ENCODE measurements at places on chromosomes 2 and 18.

GRCh38 chr2:86441882-86442641, 891 bp downstream of the KDM3A start:
- no peak for DNase-seq

DNA sequence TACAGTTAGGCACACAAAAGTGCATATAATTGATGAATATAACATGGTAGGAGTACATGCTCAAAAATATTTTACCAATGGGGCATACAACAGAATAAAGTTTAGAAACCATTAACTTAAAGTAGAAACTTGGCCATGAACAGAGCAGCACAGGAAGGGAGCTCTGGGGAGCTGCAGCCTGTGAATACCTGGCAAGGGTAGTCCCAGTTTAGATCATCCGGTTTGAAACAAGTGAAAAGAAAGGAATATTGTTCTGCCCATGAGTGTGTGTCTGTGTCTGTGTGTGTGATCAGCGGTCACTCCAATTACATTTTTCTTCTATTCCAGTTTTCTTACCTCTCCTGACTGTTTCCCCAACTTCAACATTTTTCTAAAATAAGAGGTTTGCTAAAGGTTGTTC, 233.0 kb downstream of the ALK start:
- no peak for DNase-seq

DNA sequence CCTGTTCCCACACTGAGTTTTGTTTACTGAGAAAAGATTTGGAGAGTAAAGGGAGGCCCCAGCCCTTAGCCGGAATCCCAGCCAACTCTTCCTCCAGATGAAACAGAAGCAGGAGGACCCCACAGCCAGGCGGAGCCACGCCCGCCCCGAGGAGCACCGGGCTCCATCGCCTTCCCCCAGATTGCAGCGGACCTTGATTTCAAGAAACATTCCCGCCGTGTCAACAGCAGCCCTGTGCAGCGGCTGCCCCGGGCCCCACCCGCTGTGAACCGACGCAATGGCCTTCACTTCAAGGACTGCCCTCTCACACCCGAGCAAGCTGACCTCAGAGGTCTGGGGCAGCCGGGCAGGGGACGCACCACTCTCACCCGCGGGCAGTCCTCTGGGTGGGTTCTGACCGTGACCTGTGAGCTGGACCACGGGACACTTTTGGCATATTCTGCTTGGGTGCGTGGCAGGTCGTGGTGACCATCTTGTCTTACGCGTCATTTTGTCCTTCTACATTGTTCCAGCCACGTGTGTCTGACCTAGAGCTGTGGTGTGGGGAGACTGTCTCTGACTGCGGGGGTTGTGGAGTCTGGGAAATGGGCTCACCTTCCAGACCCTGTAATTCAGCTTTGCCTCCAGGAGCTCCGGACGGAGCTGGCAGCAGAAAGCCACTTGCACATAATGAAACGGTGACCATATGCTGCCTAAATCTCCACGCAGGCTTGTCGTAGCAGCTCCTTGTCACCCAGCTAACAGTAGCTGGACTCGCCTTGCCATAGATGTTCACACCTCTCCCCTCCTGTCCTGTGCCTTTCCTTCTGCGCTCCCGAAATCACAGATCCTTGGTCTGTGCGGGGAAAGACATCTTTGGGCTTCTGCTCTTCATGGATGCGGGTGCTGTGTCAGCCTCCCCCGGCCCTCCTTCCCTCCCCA, 32.0 kb upstream of the INHBB start:
- DNase-seq, result no peak

DNA sequence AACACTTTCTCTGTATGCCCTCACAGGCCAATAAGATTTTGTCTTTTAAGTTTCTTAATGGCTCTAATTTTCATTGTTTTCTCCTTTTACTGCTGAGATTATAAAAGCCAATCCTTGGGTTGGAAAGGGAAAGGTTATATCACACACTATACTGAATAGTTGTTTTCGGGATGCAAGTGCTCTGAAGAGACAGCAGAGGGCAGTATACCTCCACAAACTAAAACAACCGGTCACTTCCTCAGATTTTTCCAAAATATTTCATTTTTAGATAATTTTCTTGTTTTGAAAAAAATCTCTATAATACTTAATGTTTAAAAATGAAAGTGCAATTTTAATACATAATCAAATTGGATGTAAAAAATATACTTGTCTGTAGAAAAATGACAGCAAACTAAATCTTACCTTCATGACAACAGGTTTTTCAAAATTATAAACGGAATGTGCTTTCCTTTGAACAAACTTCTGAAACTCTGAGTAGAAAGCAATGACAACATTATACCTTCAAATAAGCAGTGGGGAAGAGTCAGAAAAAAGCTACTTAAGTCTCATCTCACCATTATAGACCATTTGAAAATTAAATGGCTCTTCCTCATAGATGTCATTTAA, 82.7 kb downstream of the ORC4 start:
- no peak for DNase-seq

DNA sequence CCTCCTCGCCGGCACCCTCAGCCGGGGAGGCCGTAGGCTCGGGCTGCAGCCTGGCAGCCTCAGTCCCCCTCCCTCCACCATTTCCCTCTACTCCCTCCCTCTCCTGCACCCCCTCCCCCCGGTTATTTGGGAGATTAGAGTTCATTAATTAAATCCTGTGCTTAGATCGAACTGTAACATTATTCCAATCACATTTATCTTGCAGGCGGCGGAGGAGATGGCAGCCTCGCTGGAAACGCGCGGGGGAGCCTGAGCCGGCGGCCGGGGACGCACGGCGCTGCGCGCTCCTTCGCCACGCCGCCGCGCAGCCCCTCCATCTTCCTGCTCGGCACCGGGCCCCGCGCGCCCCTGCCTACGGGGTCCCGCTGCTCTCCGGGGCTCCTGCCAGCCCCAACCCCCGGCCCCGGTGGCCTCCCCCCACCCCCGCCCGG, at the start of gene ST8SIA3:
Gene ST8SIA3, plus strand, starts transcription at position 287 of the 431 bp plus-strand sequence. CDS start 290 bp downstream, outside the sequence.
- DNase-seq, result no peak

DNA sequence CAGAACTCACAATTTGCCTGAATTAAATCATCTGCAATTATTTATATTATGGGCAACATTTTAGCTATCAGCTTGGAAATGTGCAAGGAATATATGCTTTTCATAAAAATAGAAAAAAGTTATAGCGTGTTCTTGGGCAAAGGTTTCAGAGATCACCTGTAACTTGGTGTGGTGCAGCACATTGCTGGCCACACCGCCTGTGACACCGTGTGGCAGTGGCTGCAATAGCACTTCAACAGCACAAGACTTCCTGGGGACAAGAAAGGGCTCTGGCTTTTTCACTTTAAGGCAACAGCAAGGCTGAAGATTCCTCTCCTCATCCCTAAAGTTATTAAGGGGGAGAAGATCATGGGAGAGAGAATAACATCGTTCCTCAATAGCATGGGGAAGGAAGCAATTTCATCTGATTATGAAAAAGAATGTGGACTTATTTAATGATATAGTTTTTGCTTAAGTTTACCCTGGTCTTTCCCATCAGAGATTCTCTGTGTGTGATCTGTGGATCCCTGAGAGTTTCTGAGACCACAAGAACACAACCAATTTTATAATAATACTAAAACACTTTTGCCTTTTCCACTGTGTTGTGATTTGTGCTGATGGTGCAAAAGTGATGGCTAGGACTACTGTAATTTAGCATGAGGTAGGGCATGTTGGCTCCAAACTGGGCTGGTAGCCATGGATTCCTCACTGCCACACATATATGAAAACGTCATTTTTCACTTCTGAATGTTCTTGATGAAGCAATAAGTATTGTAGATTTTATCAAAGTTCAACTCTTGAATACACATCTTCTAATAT, 15.0 kb upstream of the SERPINB3 start:
- DNase-seq, result no peak

- peak; percentile 9 for DNase-seq
These were observed 266.5 kb downstream of the HRH4 start for GRCh38 chr18:24726727-24727492.

DNA sequence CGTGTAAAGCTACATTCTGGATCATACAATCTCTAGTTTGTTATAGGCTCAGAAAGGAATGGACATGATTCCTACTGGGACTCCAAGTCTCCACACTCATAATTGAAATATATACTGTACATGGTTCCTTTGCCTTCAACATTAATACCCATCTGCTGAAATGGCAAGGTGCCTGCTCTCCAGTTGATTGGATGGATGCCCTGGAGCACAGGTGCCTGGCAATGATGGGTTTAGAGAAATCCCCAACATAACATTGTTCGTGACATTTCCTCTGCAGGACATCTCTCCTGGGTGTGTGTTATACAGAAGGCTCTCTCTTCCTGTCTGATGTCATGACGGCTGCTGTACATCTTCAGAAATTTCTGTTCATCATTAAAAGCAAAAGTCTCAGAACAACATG, 449.7 kb upstream of the CWC22 start:
- DNase-seq, result no peak

GRCh38 chr2:69453475-69454129, 16.4 kb upstream of the NFU1 start:
- no peak for DNase-seq

GRCh38 chr18:48940854-48941611, 9.7 kb downstream of the SMAD7 start:
- no peak for DNase-seq

DNA sequence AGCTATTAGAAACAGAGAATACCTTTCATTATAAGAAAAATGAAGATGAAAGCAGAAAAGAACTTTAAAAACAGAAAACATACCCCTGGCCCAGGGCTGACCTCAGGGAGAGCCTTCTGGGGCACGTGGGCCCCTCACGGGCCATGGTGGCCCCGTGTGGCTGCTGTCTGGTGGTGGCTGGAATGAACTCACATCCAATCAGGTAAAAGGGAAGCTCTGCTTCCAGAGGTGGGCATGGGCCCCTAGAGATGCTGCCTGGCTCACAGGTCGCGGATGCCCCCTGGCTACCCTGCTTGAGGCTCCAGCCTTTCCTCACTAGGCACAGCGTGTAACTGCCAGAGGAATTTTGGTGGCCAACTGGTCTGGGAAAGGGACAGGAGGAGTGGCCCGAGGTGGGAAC, 16.6 kb downstream of the SNORC start:
- DNase-seq, result no peak

GRCh38 chr2:1647417-1648240, 96.7 kb downstream of the PXDN start:
- no peak for DNase-seq

- DNase-seq, result no peak
These were observed 324.9 kb upstream of the SOX11 start for GRCh38 chr2:5367321-5367720.

- DNase-seq, result no peak
These were observed 270.2 kb downstream of the LOXHD1 start for GRCh38 chr18:46386788-46387187.

DNA sequence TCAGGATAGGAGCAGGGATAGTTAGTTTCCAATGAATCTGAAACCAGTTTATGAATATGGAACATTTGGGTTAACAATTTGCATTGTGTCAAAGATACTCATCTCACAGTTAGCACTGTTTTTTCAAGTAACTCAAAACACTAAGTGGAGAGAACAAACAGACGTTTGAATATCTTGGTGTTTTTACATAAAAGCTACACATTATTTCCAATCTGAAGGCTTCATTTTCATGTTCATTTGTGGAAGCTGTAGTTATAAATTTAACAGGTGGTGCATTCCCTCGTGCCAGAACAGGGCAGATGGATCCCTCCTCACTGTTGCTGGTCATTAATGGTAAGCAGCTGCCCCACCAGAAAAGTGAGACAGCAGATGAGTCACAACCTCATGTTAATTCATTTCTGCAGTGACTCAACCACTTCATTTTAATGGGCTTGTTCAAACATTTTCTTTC, 286.9 kb downstream of the TMX3 start:
- no peak for DNase-seq

DNA sequence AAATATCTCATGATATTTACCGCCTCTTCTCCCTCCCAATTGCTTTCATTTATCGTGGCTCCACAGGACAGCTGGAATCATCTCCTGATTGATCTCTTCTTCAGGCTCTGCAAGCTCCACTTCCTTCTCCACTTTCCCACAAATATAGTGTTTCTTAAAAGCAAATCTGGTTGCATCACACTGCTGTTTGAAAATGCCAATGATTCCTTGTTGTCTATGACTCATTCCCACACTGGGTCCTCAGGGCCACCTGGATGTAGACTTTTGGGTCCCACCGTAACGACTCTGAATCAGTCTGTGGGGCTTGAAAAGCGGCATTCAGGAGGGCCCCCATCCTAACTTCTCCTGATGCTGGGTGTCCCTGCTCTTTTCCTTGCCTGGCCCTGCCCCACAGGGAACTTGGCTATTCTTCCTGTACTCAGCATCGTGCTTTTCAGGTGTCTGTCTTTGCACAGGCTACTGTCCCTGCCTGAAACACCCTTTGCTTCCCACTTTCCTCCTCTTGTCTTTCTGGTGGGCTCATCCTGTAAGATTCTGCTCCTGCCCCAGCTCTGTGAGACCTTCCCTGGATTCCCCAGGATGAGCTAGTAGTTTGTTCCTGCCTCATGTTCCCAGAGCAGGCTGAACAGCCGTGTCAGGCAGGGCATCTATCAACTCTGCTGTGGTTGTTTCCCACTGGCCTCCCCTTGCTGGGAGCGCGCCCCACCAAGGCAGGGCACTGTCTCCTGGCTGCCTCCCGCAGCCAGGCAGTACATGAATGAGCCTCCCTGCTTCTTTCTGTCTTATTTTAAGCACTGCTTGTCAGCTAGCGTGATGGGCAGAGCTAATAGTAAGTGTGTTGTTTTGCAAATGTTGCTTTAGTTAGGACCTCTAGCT, 111.9 kb downstream of the KCTD1 start:
- DNase-seq, result no peak

DNA sequence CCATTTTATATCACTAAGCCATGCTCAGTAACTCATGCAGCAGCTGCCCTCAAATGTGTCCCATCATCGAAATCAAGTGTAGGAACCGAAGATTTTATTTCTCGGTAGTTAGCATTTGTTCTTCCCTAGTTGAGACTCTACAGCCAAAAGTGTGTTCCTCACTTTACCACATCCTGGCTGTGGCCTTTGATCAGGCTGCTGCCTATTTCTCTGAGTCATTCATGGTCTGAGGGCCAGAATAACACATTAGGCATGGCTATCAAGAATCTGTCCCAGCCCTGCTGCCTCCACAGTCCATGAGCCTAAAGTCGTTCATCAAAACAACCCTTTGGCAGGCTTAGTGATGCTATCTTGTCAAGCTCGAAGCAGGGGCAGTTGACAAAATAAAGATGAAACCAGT, 300.1 kb downstream of the TDRD15 start:
- no peak for DNase-seq

DNA sequence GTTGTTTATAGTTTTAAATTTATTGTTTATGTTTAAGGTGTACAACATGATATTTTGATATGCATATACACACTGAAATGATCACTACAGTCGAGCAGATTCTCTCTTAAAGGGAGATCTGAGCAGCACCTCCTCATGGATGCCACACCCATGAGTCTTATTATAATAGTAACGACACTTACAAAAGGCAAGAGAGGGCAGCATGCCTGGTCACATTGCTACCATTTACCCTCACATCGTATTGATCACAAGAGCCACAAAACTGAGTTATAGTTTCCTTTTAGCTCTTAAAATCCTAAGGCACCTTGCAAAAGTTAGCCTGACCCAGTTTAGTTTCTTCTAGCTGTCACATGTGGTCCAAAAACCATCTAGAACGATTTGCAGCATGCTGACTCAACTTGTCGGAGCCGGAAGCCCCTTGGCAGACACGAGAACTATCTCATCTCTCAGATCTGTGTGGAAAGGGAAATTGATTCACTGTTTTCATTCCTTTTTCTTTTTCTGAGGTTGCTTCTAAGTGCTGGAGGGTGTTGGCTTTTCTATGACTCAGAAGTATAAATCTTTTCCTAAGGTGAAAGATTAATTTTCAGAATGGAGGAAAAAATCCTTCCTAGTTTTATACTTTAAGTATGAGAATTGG, 85.3 kb downstream of the CDC42EP3 start:
- DNase-seq, result no peak

GRCh38 chr2:119248311-119248710, 24.7 kb downstream of the STEAP3 start:
- no peak for DNase-seq

All from GOT3 (cell line).